ENCODE measurements at places on chromosomes 2 and 18.

GRCh38 chr2:236777408-236777807 is 207.8 kb downstream of the ACKR3 start:
- H3K36me3 ChIP-seq: no peaks in the 10 kb centered on the region
- no peak overlapping the region for H3K4me3 ChIP-seq
- no peaks in the 10 kb centered on the region for H3K4me1 ChIP-seq
- no peaks in the 10 kb centered on the region for H3K27me3 ChIP-seq

DNA sequence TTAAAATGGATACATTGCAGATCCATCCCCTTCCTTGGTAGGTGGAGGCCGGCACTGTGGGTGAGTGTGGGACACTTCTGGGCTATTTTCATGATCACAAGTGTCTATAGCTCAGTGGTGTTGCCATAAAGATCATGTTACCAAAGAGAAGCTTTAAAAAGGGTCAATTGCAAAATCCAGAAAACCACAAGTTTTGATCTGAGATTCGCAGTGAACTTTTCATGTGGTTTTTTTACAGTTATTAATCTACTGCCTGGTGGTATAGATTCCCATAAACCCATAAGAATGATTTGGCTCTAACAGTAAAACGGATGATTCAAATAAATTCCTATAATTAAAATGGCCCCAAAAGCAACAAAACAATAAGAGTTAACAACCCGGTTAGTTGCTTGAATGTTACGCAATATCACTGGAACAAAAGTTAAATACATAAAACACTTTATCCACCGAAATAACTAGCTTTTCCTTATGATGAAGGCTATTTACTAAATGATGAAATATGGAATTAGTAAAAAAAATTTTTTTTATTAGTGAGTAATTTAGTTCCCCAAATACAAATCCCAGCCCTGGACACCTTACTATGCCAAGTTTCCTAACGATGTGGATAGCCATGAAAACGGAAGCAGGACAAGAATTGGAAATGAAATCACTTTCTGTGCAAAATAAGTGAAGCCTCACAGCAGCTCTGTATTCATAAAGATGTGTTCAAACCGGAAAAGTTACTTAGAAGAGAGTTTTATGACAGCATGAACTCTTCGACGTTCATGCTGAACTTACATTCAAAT is 95.6 kb upstream of the THOC1 start:
- no peak overlapping the region for H3K27ac ChIP-seq
- peaks cover 2% of the 10 kb centered on the region for H3K4me1 ChIP-seq
- no peak for DNase-seq
- H3K36me3 ChIP-seq: no peaks in the 10 kb centered on the region
- H3K4me3 ChIP-seq: no peak overlapping the region
- H3K27me3 ChIP-seq: no peaks in the 10 kb centered on the region

DNA sequence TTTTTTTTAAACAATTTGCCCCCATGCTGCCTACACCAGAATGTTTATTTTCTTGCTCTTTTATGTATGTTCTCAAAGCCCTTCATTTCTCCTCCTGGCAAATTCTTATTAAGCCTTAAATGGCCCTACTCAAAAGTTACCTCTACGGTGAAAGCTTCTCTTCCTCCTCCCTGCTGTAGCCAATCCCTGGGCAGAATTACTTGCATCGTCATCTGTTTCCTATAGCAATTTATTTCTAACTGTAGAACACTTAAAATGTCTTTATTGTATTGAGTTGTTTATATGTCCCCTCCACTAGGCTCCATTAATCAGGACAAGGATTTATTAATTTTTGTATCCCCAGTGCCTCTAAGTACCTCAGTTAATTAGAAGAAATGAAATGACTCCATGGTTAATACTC is 2.5 kb upstream of the RAD51AP2 start:
- H3K27ac ChIP-seq: no peak overlapping the region
- no peaks in the 10 kb centered on the region for H3K27me3 ChIP-seq
- no peak for DNase-seq
- no peaks in the 10 kb centered on the region for H3K36me3 ChIP-seq
- H3K4me3 ChIP-seq: no peak overlapping the region

DNA sequence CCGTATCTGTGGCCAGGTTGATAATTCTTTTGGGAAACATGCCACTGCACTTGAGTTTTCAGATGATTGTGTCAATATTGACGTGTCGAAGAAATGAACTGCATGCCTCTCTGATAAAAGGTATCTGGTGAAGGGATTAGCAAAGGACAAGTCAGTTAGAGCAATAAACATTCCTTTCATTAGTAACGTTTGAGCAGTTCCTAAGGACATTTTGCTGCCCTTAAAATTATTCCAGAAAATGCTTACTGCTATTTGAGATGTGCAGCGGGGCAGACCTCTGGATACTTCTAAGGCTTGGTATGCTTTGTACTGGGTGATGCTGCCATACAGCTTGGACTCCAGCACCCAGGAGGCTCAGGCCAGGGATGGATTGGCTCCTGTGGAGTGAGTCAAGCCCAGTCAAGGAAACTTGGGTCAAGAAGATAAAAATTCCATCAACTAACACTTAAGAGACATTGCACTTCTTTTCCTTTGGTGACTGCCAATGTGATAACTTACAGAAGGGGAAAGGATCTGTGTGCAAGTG is 166.7 kb downstream of the FHOD3 start:
- H3K4me1 ChIP-seq: peaks cover 18% of the 10 kb centered on the region
- peak; percentile 55 for DNase-seq
- no peaks in the 10 kb centered on the region for H3K27me3 ChIP-seq
- H3K36me3 ChIP-seq: no peaks in the 10 kb centered on the region

DNA sequence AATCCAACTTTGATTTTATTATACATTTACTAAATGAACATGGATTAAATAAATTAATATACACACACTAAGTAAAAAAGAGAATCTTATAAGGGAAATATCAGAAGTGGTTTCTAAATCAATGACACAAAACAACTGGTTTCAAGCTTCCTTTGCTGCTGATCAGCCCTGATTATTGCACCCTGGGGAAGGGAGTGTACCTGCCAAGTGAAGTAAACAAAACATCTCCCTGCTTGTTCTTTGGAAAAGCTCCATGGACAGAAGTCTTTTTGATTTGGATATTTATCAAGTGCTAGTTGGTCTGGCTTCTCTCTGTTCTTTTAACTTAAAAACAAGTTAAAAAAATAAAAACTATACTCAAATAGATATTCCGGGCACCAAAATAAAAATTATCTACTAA is 190.1 kb downstream of the PDE11A start:
- DNase-seq: no peak
- no peak overlapping the region for H3K4me3 ChIP-seq
- H3K36me3 ChIP-seq: no peaks in the 10 kb centered on the region
- no peaks in the 10 kb centered on the region for H3K27me3 ChIP-seq
- H3K27ac ChIP-seq: no peak overlapping the region

- peaks cover 4% of the 10 kb centered on the region for H3K4me1 ChIP-seq
- H3K36me3 ChIP-seq: no peaks in the 10 kb centered on the region
- H3K27me3 ChIP-seq: no peaks in the 10 kb centered on the region
- no peak overlapping the region for H3K4me3 ChIP-seq
- DNase-seq: no peak
Observed at GRCh38 chr2:62409442-62409841, 96.6 kb downstream of the TMEM17 start.

DNA sequence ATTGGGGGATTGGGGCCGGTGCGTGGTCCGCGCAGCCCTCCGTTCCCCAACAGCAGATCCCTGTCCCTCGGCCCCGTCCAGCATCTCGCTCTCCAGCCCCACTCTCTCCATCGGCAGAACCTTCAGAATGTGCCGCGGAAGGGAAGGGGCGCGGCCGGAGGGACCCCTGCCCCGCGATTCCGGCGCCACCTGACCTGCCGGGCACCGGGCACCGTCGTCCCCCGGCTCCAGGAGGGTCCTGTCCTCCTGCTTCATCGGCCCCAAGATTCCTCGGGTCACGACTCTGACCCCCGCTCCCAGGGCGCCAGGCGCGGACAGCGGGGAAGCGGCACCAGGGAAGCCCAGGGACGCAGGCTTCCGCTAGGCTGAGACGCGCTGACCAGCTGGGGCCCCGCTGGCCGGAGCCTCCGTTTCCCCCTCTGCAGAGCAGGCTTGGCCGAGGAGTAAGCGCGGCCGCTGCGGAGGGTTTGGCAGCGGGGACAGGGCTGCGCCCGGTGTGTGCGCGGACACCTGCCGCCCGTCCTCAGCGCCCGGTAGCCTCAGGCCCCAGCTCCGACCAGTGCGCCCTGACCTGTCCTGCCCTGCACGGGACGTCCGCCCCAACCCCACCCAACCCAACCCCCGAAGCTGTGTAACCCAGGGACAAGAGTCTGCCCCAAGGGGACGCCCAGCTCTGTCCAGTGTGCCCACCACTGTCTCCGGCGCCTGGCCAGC is 16.8 kb upstream of the BOK start:
- no peaks in the 10 kb centered on the region for H3K4me1 ChIP-seq
- H3K27ac ChIP-seq: no peak overlapping the region
- no peaks in the 10 kb centered on the region for H3K36me3 ChIP-seq
- no peak for DNase-seq
- peaks cover 2% of the 10 kb centered on the region for H3K27me3 ChIP-seq

GRCh38 chr2:105545730-105546627 is 147.1 kb upstream of the FHL2 start:
- no peaks in the 10 kb centered on the region for H3K36me3 ChIP-seq
- no peaks in the 10 kb centered on the region for H3K4me1 ChIP-seq
- DNase-seq: peak; percentile 71
- no peaks in the 10 kb centered on the region for H3K27me3 ChIP-seq
- H3K4me3 ChIP-seq: no peak overlapping the region

DNA sequence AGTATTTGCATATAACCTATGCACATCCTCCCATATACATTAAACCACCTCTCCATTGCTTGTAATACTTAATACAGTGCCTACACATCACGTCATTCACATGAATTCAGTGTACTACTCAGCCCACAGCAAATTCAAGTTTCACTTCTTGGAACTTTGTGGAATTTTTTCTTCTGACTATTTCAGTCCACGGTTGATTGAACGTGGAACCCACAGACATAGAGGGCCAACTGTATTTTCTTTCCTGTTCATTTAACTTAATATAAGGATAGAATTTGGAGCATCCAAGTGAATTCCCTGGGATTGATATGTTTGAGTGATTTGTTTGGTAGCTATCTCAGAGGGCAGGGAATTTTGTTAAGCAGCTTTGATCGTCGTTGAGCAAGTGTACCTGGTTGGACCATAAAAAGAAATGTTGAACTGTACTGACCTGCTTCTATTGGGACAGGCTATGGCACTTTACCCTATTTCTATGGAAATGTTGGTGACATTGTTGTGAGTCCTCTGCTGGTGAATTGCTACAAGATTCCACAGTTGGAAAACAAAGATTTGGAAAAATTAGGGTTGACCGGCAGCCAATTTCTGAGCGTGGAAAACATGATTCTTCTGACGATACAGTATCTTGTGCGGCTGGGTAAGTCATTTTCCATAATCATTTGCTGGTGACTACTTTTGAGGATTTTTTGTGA is 156.6 kb downstream of the ESCO1 start:
- H3K36me3 ChIP-seq: no peaks in the 10 kb centered on the region
- H3K27me3 ChIP-seq: no peaks in the 10 kb centered on the region
- H3K27ac ChIP-seq: no peak overlapping the region
- no peaks in the 10 kb centered on the region for H3K4me1 ChIP-seq
- DNase-seq: no peak
- H3K4me3 ChIP-seq: no peak overlapping the region

- H3K4me1 ChIP-seq: peaks cover 1% of the 10 kb centered on the region
- DNase-seq: no peak
- no peaks in the 10 kb centered on the region for H3K36me3 ChIP-seq
Observed at GRCh38 chr2:85721641-85722040, 27.5 kb downstream of the GNLY start.

DNA sequence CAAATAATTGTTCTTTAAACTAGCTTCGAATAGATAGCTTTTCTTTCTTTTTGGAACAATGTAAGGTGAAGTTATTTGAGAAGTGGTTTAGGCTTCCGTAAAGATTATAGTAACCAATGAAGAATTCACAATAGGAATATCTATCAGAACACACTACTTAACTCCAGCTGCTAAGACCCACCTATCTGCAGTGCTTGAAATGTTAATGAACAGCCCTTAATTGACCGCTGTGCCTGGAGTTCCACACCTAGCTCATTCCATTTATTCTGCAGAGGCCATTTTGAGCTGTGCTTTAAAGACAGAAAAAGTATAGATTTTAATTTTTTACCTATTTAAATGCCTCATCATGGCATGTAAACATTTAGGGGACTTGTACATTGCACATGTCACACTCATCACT is 83.3 kb upstream of the APCDD1 start:
- H3K36me3 ChIP-seq: no peaks in the 10 kb centered on the region
- no peaks in the 10 kb centered on the region for H3K27me3 ChIP-seq
- peak; percentile 57 for DNase-seq
- no peak overlapping the region for H3K27ac ChIP-seq

DNA sequence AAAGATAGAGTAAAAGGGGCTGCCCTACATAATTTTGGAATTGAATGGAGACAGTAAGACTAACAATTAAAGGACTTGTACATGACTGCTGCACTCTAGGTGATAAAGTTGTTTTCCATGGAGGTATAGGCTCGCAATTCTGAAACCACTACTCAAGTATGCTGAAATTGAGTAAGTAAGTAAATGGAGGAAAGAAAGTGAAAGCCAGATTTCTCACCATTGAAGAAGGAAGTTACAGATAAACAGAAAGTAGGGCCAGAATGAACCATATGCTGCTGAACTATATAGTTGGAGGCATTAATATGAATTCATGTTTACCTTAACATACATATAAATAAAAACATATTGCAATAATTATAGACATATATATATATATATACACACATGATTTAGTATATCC is 225.7 kb upstream of the ST6GAL2 start:
- H3K36me3 ChIP-seq: no peaks in the 10 kb centered on the region
- no peak overlapping the region for H3K27ac ChIP-seq
- DNase-seq: no peak
- H3K4me3 ChIP-seq: no peak overlapping the region

DNA sequence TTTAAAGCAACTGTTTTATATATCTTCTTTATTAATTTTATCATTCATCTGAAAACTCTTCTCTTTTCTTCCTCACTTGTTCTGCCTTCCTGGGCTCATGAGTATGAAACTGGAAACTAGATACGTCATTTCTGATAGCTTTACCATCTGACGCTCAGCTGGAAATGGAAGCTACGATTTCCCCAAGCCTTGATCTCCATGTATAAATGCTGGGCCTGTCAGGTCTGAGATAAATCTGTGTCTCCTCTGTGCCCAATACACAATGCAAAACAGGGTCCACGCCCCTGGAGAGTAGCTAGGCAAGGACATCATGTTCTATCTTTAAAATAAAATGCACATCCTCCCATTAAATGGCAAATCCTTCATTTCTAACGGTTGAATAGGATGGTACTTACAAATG is 238.4 kb downstream of the AFF3 start:
- peak; percentile 8 for DNase-seq
- H3K4me3 ChIP-seq: no peak overlapping the region
- H3K27me3 ChIP-seq: no peaks in the 10 kb centered on the region
- H3K27ac ChIP-seq: no peak overlapping the region
- H3K36me3 ChIP-seq: no peaks in the 10 kb centered on the region

- H3K4me3 ChIP-seq: no peak overlapping the region
- DNase-seq: no peak
- no peaks in the 10 kb centered on the region for H3K27me3 ChIP-seq
- no peaks in the 10 kb centered on the region for H3K4me1 ChIP-seq
- no peaks in the 10 kb centered on the region for H3K36me3 ChIP-seq
- no peak overlapping the region for H3K27ac ChIP-seq
Observed at GRCh38 chr2:227460070-227460485, 11.9 kb upstream of the AGFG1 start.

Data from mesendoderm (in vitro differentiated cells).